SK-N-MC (cell line): ENCODE measurements at places on chromosomes 12 and 14.

- DNase-seq = no peak
Observed at GRCh38 chr14:100386121-100386520, 63.0 kb downstream of the SLC25A47 start.

GRCh38 chr12:49219417-49220026 lies 30.6 kb upstream of the TUBA1A start:
- no peak for DNase-seq

DNA sequence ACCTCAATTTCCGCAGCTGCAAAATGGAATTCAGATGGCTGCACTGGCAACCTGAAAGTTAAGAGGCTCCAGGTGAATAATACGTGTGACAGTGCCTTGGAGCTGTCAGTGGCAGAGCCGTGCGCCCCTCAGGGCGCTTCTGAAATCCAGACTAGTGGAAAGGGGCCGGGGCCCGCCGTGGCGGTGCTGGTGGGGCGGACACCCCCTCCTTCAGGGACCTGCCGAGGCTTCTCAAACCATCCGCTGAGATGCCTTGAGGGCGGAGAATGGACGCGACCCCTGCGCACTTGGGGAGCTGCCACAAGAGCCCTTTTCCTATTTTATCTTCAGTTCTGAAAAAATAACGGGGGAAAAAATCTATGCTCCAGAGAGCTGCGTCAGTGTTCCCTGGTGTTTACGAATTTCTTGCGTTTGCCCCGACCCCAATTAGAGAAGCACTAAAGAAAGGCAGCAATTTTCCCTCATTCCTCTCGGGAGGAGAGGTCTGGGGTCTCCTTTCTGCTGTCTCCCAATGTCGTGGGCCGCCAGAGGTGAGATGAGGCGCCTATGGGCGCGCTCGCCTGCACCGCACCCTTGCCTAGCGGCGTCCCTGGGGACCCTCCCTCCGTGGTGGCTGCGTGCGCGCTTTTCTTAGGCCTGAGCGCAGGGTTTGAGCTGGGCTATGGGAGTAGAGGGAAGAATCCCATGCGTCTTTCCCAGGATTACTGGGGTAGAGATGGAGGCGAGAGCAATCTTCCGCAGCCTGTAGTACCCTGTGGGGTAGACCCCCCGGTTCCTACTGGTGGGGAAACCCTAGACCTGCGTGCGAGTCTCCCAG lies 2.2 kb downstream of the NOS1 start:
- no peak for DNase-seq

DNA sequence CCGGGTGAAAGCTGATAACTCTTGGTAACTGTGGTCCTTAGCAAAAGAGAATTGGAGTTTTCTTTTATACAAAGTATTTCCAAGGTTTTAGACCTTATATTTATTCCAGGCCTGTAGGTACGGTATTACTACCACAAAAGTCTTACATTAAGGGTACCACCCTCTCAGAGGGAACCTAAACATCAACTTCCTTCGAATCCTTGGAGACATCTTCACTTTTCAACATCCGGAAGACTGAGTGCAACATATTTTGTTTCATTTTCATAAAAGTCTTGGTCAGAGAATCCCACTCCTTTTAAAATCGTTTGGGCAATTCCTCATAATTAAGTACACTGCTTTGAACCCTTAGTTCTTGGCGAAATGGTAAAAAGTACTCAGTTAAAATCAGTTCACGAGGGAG lies 1.2 kb downstream of the CNOT2 start:
- DNase-seq = no peak

DNA sequence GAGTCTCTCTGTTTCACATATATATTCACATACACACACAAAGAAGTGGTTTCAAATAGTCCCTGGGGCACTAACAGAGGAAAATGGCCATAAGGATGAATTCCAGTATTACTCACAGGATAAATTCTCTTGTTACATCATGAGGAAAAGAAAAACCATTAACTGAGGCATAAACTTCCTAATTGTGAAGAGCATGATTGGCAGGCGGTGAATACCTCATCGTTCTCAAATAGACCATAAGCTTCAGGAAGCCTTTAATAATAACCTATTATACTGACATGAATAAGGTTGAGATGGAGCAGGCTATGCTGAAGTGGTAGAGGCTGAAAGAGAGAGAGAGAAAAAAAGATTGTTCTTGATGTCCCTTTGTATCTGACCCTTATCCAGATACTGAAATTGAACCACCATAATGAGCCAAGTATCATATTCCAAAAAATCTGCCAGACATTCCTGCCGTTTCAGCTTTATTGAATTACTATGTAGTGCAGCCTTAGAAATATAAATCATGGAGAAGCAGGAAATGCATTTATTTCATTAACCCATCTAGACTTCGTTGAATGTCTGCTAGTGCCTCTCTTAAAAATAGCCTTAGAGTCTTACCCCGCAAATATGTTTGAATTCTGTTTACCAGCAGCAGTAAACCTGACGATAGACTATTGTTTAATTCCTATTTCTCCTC lies 86.8 kb downstream of the NUAK1 start:
- no peak for DNase-seq

DNA sequence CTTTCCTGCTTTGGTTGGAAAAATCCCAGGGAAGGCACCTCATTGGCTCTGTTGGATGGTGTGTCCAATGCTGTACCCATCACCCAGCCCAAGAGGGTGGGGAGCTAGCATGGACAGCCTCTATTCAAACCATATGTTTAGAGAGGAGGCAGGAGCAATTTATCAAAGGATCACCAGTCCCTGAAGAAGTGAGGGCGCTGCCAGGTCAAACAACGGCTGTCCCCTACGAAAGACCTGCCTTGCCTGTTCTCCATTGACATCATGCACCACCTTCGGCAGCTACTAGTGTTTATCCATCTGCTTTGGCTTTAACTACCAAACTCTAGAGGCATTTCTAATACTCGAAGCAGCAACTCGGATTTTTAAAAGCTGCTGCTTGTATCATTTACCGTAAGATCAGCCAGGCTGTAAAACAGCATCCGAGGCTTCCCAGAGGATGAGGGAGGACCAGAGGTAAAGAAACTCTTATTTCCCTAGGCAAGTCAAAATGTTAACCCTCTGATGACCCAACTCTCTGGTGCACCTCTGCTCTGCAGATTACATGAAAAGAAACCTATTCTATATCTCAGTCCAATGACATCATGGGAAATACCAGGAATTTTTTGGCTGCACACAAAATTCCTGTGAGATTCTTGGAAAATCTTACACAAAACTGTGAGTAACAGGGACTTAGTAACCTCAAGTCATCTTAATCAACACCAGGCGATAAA lies 720.9 kb upstream of the TBX3 start:
- DNase-seq = no peak

DNA sequence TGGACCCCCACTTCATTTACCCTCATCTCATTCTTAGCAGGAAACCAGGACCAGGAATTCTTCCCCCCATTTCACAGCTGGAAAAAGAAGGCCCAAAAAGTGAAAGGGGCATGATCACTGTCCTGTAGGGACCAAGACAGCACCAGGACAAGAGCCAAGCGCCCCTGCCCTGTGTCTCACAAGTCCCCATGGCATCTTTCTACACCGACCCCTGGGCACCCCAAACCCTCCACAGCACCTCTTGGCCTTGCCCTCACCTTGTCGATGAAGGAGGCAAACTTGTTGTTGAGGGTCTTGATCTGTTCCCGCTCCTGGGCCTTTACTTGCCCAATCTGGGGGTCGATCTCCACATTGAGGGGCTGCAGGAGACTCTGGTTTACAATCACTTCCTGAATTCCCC lies 710 bp downstream of the KRT76 start:
- DNase-seq = no peak

DNA sequence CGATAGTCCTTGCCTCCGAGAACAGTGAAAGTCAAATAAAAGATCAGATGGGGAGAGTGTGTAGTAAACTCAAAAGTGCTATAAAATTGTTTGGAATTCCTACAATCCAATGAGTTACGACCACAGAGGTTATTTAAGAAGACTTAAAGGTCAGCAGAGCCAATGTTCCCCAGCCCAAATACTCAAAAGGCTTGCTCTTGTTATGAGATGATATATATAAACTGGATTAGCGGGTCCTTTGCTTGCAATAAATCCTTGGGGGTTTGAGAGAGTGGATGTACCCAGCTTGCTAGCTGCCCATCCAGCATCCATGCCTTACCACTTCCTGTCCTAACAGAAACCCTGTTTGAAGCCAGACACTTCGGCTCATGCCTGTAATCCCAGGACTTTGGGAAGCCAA lies 29.0 kb upstream of the MED13L start:
- no peak for DNase-seq

- no peak for DNase-seq
Observed at GRCh38 chr14:59247801-59248584, 59.5 kb downstream of the DAAM1 start.

DNA sequence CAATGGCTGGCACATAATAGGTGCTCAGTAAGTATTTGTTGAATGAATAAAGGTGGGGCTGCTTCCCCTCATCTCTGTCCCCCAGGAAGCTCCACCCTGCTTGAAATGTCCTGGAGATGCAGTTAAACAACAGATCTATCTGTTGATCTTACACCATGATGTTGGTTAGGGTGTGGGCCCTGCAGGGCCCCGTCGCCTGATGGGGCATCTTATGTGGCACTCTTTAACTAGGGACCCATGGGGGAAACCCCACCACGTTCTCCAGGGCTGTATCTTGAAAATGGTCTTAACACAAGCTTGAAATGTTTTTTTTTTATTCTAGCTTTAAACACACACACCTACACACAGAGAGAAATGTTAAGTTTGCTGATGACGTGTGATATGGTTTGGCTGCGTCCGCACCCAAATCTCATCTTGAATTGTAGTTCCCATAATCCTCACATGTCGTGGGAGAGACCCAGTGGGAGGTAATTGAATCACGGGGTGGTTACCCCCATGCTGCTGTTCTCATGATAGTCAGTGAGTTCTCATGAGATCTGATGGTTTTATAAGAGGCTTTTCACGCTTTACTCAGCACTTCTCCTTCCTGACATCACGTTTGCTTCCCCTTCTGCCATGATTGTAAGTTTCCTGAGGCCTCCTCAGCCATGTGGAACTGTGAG lies 741.7 kb downstream of the VRK1 start:
- DNase-seq = no peak

DNA sequence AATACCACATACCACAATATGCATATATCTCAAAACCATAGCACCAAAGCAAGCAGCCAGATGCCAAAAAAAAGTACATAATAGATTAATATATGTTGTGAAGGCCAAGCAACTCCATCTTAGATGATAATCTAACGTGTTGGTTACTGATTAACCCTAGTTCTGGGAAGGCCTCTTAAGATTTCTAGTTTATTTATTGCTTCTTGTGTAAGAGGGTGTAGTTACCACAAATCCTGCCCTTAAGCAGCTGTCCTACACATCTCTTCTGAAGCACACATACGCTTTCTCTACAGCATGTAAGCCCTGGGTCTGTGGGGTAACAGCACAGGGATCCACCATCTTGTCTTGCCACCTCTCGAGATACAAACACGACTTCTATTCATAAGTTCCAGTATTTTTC lies 236.8 kb upstream of the AVPR1A start:
- no peak for DNase-seq

DNA sequence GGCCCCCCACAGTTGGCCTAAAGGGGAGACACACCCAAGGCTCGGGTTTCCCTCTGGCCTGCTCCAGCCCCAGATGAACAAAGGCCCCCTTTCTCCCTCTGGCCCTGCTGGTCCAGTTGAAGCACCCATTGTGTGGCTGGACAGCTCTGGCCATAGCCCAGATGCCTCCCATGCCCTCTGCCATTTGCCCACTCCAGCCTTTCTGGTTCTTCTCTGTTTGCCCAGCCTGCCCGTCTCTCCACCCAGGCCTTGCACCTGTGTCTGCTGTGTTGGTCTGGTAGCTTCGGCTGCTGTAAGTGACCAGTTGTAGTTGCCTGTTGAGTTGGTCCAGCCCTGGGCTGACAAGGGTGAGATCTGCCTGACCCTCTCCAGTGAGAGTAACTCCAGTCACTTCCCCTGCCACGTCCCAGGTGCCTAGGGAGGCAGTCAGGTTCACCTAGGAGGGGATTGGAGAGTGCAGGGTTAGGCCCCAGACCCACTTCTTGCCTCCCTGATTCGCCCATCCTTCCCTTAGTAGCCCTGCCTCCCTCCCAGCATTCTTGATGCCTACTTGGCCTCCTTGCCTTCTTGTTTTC lies 3.0 kb downstream of the B4GALNT1 start:
- DNase-seq = no peak

DNA sequence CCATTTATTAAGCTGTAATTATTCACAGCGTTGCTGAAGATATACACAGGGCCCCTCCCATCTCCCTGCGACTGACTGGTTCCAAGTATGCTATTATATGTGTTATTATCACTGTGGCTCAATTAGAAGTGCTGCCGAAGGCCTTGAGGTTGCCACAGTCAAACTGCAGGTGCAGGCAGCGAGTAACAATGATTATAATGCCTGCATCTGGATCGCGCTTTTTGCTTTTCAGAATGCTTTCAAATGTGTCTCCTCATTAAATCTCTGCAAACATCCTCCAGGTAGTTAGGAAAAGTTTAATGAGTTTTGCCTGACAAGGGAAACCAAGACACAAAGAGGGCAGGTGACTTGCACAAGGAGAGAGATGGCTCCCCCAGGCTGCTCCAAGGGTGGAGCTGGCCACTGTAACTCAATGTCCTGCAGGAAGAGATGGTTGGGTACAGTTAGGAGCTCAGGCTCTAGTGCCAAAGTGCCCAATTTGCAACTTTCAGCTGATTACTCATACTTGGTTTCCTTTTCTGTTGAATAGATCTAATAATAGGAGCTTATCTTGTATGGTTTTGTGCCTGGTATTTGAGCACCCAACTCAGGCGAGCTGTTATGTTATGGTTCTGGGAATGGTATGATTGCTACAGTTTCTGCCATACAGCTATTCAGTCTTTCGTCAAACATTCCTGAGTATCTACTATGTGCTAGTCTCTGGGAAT lies 1.7 kb upstream of the SYNE3 start:
- no peak for DNase-seq

DNA sequence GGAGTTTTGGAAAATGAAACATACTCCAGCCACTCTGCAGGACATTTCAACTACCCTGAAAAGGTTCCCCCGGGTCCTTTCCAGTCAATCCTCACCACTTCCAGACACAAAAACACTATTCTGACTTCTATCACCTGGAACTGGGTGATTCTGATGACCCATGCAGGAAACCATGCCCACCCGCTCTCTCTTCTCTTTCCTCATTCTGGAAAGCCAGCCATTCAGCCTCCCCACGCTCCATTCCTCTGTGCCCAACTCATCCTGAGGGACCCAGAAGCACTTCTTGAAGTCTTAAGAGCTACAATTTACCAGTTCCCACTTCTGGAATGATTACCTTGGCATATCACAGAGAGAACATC lies 3.2 kb downstream of the CCDC88C start:
- DNase-seq = no peak

GRCh38 chr14:105069871-105070759 lies 4.9 kb upstream of the GPR132 start:
- DNase-seq = no peak
